Daoy (cell line): ENCODE measurements at places on chromosomes 16 and 17. TPM values are rescaled to one million over a fixed set of nuclear protein-coding genes. Genes with fewer than 3 reads are reported as not detected.

The SPATA32 gene
- total RNA-seq: not detected in 2 replicates

The TNFRSF17 gene
- total RNA-seq: not detected in 2 replicates

The G6PC1 gene
- not detected in 2 replicates for total RNA-seq

- DNase-seq: no peak
These were observed 7.5 kb upstream of the SMTNL2 start for GRCh38 chr17:4576729-4577322.

GRCh38 chr17:58247511-58248363 lies 9.4 kb downstream of the LPO start:
- DNase-seq: no peak

DNA sequence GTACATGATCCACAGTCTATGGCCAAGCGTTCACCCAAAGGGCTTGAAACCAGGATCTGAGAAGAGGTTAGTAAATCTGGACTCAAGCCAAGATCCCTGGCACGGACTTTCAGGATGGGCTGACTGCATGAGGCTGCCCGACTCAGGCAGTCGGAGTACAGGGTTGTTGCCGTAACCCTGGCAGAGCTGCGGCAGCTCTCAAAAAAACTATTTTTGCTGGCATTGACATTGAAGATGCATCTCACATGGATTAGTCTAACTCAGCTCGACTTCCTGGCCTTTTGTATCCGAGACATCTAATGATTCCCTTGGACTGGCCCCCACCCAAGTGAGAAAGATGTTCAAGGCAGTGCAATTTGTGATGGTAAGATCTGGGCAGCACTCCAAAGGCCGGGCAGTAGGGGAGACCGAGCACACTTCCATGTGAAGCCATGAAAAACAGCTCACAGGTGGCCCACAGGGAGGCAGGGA lies 6.2 kb downstream of the SLC47A1 start:
- no peak for DNase-seq

- no peak for DNase-seq
These were observed 48.8 kb downstream of the RMI2 start for GRCh38 chr16:11393861-11394592.
